ENCODE measurements at places on chromosomes 1 and 21. TPM values are rescaled to one million over a fixed set of nuclear protein-coding genes. Genes with fewer than 3 reads are reported as not detected.

RGSL1 gene
- not detected for total RNA-seq

FAM78B gene
- total RNA-seq, result not detected

MAP10 gene
- not detected for total RNA-seq

WNT4 gene
- 0.83 TPM for total RNA-seq

JAM2 gene
- not detected for total RNA-seq

MROH7 gene
- total RNA-seq, result 0.45 TPM

CHI3L2 gene
- not detected for total RNA-seq

OSCP1 gene
- 21.6 TPM for total RNA-seq

MYOC gene
- not detected for total RNA-seq

BGLAP gene
- 2.0 TPM for total RNA-seq

TMPRSS2 gene
- 0.61 TPM for total RNA-seq

All from PC-9 (cell line).